HFFc6 (cell line): ENCODE measurements at places on chromosomes 12 and 14.

DNA sequence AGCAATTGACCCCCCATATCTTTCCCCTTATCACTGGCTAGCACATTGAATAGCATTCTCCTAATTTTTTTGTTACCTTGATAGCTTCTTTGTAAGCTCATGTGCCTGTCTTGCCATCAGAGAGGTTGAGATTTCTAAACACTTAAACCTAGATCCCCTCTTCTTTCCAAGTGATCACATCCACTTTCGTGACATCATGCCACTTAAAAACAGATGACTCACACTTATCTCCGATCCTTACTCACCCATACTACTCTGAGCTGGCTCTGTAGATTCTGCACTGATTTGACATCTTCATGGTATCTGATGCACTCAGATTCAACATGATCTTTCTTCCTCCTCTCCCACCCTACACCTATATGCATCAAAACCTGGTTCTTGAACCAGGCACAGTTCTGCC is 10.5 kb downstream of the GPR137C start:
- peak; percentile 65 for DNase-seq

- peak; percentile 66 for DNase-seq
Measured at GRCh38 chr12:79409562-79409961, 281.2 kb downstream of the PAWR start.

DNA sequence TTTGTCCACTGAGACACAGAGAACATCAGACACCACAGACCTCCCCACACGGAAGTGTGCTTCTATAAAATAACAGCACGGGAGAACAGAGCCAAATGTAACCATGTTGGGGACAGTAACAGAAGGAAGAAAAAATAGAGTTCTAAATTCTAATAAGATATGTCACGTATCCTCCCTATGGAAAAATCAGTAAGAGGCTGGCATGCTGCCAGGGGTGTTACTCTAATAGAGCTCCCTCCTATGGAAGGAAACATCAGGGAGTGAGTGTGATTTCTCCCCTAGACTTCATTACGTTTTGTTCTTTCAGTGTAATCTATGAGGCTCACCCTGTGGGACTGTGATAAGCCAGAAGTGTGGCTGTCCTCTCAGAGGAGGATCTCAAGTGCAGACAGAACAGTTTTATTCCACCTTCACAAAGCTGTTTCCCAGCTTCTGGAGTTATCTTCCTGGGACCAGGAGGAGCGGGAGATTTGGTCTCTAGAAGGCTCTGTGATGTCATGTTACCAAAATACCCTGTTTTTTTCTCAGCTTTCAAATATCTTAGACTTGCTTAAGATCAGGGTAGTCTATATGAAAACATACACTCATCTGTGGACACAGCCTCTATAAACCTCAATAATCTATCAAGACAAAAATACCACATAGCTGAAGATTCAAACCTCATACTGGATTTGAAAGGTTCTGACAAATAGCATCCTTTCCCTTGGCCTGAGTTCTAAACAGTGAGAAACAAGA is 69.3 kb downstream of the ZFC3H1 start:
- DNase-seq, result no peak

DNA sequence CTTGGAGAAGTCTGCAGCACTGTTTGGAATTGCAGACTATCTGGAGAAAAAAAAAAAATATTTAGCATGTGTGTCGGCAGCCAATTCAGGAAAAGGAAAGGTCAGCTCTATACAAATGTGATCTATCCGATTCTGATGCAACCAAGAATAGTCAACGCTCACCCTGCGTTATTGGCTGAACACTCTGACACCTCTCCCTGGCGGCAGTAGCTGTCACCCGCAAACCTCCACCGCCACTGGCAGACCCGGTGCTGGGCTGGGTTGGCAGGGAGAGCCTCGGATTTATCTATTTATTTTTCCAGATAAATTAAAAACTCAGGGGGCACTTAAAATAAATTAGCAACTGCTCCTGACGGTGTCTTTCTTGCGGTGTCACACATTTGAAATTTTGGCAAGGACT is 409.7 kb downstream of the VRK1 start:
- no peak for DNase-seq

DNA sequence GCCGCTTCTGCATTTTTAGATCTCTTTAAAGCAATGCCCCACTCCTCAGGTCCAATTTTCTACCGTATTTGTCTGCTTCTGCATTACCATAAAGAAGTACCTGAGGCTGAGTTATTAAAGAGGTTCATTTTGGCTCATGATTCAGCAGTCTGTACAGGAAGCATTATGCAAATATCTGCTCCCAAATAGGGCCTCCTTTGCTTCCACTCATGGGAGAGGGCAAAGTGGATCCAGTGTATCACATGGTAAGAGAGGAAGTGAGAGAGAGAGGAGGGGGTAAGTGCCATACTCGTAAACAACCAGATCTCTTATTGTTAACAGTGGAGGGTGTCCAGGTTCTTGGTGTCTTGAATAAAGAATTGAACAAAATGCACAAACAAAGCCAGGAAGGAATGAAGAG is 316.1 kb upstream of the SEL1L start:
- DNase-seq, result no peak

- DNase-seq, result no peak
Measured at GRCh38 chr12:53935383-53936341, 3.0 kb upstream of the HOXC13 start.

GRCh38 chr14:105055736-105056302 is 9.4 kb downstream of the GPR132 start:
- DNase-seq, result no peak

GRCh38 chr12:116236148-116236731 is 41.3 kb downstream of the MED13L start:
- peak; percentile 44 for DNase-seq

DNA sequence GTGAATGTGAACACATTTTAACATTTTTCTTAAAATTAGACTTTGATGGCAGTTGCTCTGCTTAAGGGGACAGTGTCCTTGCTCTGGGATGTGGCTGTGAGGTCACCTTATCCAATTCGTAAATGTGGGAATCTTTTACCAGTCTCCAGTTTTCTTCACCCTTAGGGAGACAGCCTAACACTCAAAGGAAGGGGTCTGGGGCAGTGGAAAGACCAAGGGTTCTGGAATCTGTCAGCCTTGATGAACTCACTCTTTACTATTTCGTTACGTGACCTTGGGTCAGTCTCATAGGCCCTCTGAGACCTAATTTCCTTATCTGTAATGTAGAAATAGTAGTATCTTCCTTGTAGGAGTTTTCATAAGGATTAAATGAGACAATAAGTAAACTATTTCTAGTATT is 245.6 kb upstream of the ATP2B1 start:
- no peak for DNase-seq

DNA sequence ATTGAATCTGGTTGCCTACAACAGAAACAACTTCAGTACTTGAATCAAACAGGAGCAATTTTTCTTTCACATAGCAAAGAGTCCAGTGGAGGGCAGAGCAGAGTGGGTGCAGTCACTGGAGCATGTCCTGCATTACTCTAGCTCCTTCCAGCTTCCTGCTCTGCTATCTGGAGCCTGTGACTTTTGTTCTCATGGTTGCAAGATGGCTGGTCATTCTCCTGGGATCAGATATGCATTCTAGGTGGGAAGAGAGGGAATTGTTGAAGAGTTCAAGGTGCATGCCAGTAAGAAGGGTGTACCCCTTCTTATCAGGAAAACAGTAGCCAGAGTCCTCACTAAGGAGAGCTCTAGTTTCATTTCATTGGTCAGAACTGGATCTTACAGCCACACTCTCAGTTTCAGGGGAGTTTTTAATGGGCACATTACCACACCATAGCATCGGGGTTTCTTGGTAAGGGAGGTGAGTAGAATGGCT is 8.0 kb downstream of the IFT43 start:
- no peak for DNase-seq

DNA sequence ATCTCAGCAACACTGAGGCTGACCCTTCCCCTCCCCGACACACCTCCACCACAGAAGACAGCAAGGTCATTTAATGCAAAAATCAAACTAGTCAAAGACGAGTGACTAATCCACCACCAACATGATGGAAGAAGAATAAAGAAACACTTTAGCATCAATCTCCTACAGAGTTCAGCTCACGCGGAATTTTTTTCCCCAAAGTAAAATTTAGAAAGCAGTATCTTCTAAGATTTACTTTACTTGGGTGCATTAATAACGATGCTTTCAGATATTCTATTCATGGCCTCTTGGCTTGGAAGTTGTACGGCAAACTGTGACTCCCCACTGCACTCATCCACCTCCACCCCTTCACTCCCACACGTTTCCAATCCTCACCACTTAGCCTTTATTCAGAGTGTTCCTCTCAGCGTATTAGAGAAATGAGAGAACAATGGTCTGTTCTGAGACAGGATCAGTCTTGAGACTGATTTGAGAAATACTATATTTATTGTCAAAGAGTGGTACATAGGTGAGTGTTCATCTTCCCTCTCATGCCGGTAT is 1.9 kb downstream of the EGLN3 start:
- DNase-seq, result no peak

- DNase-seq, result no peak
Measured at GRCh38 chr12:71892059-71892458, 46.6 kb upstream of the TPH2 start.

GRCh38 chr14:104709387-104710039 is 14.5 kb upstream of the ADSS1 start:
- no peak for DNase-seq

GRCh38 chr12:3119192-3119755 is 42.1 kb downstream of the TSPAN9 start:
- no peak for DNase-seq

- peak; percentile 77 for DNase-seq
Measured at GRCh38 chr14:54796961-54797360, 105.7 kb downstream of the GCH1 start.

- no peak for DNase-seq
Measured at GRCh38 chr12:116697305-116697704, 40.6 kb downstream of the SPRING1 start.

GRCh38 chr14:93688239-93688666 is 100.0 kb downstream of the PRIMA1 start:
- no peak for DNase-seq

DNA sequence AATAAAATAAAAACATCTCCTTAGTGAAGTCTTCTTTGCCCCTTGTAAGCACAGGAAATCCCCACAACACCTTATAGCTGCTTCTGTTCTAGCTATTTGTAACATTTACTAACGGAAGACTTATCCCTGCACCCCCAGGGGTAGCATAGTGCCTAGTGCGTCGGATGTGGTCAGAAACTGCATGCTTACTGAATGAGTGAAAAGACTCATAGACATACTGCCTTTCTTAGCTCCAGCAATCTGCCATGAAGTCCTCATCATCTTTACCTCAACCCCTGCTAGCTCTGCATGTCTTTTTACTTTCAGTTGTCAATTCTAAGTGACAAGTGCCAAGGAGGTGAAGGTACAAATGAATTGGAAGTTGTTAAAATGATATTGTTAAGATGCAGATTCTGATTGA is 12.9 kb downstream of the RIOX1 start:
- peak; percentile 15 for DNase-seq

DNA sequence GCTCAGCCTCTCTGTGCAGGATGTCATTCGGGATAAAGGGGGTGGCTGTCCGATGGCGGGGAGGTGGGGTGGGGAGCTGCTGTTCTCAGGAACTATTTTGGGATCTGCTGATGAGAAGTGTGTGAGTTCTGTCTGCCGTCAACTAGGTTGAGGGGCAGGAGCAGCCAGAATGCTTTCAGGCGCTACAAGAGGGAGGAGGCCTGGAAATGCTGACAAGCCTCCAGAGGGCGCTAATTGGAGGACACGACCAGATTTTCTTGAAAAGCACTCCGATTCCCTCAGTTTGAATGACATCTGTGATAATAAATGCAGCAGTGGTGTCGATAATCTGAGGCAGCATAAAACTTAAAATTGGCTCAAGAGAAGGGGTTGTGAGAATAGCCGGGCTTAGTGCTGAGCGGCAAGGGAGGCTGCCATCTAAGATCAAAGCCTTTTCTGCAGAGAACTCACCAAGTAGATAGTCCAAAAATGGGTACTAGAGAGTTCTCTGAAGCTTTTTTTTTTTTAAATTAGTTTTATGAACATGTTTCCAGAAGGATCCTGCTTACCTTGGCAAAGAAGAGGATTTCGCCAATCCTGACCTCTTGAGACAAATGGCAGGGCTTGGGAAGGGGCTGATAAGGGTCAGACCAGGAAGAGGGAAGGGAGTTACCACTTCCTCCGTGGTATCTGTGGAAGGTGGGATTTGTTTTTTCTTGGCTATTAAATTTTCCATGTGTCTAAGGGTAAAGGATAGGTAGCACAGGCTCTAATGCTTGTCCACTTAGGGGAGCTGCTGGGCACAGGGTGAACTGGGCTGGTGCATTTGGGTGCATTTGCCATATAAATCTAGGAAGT is 94.4 kb downstream of the CRACR2A start:
- peak; percentile 2 for DNase-seq

DNA sequence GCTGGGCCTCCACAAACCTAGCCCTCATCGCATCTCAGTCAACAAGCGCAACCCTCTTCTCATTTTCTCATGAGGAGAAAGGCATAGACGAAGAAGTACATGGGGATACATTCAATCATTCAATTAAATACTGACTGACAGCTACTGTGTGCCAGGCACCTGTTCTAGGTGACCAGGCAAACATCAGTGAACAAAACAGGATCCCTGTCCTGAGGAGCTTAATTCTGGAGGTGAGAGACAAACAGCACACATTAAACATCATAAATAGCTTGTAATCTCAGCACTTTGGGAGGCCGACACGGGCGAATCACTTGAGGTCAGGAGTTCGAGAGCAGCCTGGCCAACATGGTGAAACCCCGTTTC is 362 bp upstream of the ACYP1 start:
- DNase-seq, result no peak

- peak; percentile 88 for DNase-seq
Measured at GRCh38 chr12:46661110-46661845, 164.5 kb downstream of the SLC38A4 start.

GRCh38 chr12:15712160-15712559 is 77.0 kb downstream of the EPS8 start:
- DNase-seq, result no peak

DNA sequence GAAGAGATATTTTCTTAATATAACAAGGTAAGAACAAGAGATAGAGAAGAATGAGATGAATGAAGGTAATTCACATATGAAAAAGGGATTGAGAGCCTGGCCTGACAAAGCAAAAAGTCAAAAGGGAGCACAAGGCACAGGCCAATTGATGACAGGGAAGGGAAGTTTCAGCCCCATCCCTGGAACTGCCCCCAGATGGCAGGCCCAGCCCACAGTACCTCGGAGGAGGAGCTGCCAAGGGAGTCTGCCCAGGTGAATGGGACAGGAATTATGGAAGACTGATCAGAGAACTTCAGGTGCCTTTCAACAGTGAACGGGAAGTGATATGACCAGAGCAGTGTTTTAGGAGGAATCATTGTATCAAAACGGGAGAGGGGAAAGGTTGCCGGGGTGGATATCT is 15.7 kb downstream of the SNRPF start:
- no peak for DNase-seq

DNA sequence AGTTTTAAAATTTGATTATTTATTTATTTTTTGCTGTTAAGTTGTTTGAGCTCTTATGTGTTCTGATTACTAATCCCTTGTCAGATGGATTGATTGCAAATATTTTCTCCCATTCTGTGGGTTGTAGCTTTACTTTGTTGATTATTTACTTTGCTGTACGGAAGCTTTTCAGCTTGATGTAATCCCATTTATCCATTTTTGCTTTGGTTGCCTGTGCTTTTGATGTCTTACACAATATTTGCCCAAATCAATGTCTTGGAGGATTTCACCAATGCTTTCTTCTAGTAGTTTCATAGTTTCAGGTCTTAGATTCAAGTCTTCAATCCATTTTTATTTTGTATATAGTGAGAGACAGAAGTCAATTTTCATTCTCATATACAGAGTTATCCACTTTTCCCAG is 56.5 kb upstream of the PCNX4 start:
- DNase-seq, result no peak
